ENCODE measurements at places on chromosomes 6 and 20.
A peak's percentile ranks its signal among the peaks of the same experiment; 100 is the strongest.

DNA sequence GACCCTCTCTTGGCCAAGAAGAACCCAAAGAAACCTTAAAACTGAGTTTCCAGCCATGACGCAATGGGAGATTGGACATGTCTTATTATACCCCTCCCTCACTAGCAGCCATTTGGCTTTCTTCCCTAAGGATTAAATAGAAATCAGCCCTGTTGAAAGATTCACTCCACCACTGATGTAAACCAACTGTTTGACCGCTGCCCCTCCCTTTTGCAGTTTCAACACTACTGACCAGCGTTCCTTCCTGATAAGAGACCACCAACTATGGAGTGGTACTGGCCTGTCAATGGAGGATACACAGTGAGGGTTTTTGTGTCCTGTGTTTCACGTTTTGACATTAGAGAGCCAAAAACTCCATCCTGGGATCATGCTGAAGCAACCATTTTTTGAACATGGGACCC is 53.2 kb upstream of the CD2AP start:
- DNase-seq, result no peak

GRCh38 chr20:13302647-13303450 is 81.8 kb downstream of the ISM1 start:
- peak; percentile 10 for DNase-seq

GRCh38 chr6:2853769-2854395 is 12.2 kb upstream of the SERPINB1 start:
- DNase-seq, result no peak

GRCh38 chr20:63153254-63154221 is 62.4 kb downstream of the YTHDF1 start:
- no peak for DNase-seq

GRCh38 chr6:108242721-108243120 is 18.1 kb downstream of the SNX3 start:
- DNase-seq, result no peak

- no peak for DNase-seq
Measured at GRCh38 chr6:14644381-14644780, 526.8 kb downstream of the CD83 start.

GRCh38 chr6:11366934-11367637 is 134.6 kb upstream of the NEDD9 start:
- DNase-seq, result no peak

- DNase-seq, result no peak
Measured at GRCh38 chr20:32574296-32575226, 10.6 kb downstream of the NOL4L start.

GRCh38 chr20:25136643-25137559 is 55.0 kb upstream of the VSX1 start:
- DNase-seq, result no peak
